ENCODE measurements at places on chromosomes 2 and 18. TPM values are rescaled to one million over a fixed set of nuclear protein-coding genes. Genes with fewer than 3 reads are reported as not detected.

C1QL2 gene
- total RNA-seq = not detected

SLC14A1 gene
- 225 TPM for total RNA-seq

MYO5B gene
- 0.53 TPM for total RNA-seq

NT5DC4 gene
- total RNA-seq = not detected

Data from smooth muscle cell of the coronary artery (primary cell).